Activated CD4-positive, alpha-beta T cell treated with anti-CD3 and anti-CD28 coated beads, Interleukin-2, amount 50 U/mL, for 24 hours (primary cell): ENCODE measurements at places on chromosomes 1 and 21.

DNA sequence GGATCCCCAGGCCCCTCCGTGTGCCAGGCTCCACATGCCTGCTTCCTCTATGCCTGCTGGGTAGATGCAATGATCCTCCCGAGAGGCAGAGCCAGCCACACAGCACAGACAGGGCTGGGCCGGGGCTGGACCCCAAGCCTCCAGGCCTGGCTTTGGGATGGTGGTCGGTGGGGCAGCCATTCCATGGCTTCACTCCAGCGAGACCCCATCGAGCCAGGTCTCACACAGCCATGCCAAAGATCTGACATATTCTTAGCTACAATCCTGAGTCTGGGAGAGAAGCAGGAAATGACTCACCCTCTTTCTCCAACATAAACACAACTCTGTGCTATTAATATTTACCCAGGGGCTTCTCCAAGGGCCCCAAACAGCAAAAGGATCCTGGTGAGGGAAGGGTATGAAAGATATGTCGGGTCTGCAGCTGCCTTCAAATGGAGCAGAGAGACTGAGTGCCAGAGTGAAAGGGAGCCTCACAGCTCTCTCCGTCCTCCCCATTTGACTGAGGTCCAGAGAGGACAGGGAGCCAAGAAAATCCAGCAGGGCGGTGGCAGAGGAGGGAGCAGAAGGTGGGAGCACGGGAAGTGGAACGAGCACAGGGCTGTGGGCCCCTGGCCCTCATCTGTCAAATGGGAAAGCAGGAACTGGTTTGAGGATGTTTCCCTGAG lies 639.5 kb downstream of the MATN1 start:
- no peak for DNase-seq

GRCh38 chr1:46301808-46302640 lies 1.4 kb downstream of the LRRC41 start:
- peak; percentile 33 for DNase-seq

GRCh38 chr1:169108863-169109560 lies 2.5 kb downstream of the ATP1B1 start:
- DNase-seq, result no peak

- DNase-seq, result no peak
Measured at GRCh38 chr1:117843791-117844190, 85.6 kb downstream of the GDAP2 start.

- DNase-seq, result no peak
Measured at GRCh38 chr1:211643324-211644212, 31.9 kb downstream of the NEK2 start.

DNA sequence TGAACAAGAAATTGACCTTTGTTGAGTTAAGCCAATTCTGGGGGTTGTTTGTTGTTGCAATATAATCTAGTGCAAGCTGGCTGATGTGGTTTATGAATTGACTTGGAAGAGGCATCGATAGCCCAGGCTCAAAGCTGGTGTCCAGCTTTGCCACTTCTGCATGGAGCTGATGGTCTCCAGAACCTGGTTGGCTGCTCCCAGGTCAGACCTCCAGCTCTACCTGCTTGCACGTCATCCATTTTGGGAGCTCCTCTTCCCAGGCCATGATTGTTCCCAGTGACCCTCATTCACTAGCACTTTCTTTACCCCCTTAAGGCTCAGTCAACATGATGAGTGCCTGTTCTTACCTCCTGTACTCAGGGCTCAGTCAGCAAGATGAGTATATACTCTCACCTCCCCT lies 5.8 kb upstream of the AJAP1 start:
- no peak for DNase-seq

- DNase-seq, result no peak
Measured at GRCh38 chr1:68819190-68819829, 322.4 kb upstream of the DEPDC1 start.

GRCh38 chr1:119988306-119989062 lies 81.0 kb downstream of the NOTCH2 start:
- no peak for DNase-seq

DNA sequence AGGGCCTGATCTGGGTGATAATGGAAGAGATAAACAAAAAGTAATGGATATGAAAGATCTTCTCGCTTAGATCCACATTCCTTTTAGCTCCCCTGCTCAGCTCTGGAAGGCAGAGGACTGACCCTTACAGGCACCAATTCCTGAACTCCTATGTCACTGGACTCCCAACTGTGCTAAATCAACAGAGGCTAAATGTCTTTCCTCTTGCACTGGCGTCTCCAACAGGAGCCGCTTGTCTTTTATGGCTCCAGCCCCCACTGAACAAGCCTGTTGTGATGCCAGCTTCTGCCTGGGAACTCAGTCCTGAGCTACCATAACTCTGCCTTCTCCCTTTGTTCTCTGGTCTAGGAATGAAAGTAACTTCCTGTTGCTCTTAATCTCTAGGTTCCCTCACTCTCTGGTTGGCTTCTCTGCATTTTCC lies 142.1 kb upstream of the COL11A1 start:
- no peak for DNase-seq

DNA sequence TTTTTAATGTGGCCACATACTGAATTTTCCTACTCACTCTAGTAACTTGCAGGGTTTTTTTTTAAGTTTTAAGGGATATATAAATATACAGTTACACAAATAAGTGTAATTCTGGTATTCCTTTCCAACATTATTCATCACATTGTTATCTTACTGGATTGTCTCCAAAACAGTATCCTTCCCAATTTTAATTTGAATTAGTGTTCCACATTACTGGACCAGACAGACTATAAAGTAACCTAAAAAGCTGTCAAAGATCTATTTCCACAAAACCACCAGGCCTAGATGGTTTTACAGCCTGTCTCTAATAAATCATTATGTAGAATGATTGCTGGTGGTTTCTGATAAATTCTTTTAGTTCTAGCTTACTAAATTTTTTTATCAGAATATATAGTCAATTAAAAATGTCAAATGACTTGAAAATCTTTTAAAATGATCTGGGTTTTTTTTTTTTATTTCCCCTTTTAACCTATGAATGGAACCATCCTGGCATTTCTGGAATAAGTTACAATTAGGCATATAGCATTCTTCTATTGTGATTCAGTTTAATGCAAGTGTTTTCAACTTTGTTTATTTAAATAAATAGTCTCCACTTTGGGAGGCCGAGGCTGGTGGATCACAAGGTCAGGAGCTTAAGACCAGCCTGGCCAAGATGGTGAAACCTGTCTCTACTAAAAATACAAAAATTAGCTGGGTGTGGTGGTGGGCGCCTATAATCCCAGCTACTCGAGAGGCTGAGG lies 59.3 kb downstream of the PACC1 start:
- no peak for DNase-seq

DNA sequence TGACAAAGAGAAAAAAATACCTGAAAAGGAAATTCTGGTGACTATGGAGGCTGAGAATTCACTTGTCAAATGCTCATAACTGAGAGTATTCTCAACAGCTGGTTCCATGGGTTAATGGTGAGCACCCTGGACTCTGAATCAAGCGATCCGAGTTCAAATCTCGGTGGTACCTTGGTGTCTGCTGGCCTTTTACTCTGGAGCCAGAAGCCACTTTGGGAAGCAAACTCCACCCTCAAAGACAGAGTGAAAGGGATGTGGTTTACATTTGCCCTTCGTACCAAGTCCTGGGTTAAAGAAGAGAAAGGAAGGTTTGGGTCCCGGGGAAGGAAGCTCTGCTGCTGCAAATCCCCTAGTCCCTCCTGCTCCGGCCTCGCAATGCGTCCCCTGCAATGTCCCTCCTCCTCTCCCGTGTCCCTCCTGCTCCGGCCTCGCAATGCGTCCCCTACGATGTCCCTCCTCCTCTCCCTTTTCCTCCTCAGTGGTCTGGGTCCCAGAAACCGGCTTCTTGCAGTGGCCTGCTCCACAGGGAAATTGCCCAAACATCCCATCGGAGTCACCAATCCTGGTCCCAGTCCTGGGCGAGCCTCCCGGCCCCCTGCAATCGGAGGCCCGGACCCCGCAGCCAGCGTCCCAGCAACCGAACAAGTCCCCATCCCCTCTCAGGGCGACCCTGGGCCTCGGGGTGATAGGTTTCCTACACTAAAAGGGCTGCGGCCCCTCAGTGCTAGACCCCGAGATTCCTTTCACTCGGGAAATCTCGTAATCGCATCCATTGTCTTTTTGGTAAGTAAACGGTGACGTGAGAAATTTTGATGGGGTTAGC lies 129.4 kb downstream of the PPIAL4G start:
- no peak for DNase-seq

- no peak for DNase-seq
Measured at GRCh38 chr1:91622616-91623015, 122.0 kb downstream of the CDC7 start.

DNA sequence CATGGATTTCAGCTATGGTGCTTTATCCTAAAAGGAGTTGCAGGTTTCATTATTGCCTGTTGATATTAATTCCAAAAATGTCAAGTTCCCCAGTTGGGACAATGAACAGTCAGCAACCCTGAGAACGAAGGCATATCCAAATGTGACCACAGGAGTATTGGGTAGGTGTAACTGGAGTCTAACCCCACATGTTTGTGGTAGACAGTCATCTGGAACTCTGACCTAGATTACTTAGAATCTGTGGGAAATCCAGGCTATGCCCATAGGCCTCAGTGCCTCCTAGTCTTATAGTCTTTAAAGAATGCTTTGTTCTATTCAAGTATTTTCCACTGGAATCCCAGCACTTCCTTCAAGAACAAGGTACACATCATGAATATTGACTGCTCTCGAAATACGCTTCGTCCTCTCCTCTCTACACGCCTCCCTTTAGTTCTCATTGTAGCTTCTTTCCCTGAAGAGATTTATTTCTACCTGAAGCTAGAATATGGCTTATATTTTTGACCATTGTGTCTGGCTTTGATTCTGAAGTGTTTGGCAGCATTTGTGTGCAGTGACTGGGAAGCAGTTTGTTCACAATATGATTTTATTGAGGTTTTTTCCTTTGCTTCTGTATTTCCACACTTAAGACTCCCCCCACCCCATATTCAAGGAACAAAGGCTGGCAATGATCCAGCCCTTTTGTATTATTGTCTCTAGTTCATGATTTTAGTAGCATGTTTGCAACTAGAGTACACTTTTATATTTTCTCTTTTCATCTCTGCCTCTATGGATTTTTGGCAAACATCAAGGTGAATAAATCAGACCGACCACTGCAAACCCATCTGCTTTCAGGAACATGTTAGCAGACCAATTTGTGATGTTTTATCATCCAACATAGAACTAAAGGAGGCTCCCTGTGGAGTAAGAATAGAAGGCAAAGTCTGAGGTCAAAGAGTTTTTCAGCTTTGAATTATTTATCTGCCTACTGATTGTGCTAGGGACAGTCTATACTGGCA lies 178.6 kb downstream of the GPR52 start:
- no peak for DNase-seq

DNA sequence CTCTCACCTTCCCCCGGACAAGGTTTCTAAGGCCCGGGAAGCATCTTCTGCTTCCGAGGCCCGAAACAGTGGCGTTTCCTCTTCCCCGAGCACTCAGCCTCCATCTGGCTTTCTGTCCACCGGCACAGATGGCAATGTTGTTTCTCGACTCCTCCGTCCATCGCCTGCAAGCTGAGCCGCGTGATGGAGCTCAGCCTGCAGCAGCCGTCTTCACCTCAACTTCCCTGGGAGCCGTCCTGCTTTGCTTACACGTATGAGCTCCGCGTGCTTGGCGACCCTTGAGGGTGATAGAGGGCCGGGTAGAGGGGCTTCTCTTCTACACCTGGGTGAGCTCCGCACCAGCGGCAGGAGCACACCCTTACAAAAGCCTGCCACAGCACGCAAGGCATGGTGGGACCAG lies 80.4 kb downstream of the AJAP1 start:
- no peak for DNase-seq

DNA sequence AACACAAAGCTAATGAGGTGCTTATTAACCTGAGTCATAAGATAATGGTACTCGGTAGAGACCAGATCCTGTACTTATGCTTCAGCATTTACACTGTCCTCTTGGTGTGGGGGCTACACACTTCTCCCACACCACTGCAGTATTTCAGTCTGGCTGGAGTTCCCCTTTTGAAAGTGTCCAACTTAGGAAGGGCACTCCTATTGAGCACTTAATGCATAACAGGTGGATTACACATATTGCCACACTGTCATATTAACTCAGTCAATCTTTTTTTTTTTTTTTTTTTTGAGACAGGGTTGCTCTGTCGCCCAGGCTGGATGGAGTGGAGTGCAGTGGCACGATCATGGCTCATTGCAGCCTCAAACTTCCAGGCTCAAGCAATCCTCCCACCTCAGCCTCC lies 1.5 kb downstream of the GPATCH4 start:
- DNase-seq, result no peak

- DNase-seq, result no peak
Measured at GRCh38 chr1:223754681-223755431, 42.5 kb downstream of the CAPN2 start.

GRCh38 chr1:161367684-161368400 lies at the start of gene CFAP126:
CFAP126 (minus strand) TSS chr1:161367876; CDS start chr1:161367868, 8 bp downstream.
- DNase-seq, result no peak

DNA sequence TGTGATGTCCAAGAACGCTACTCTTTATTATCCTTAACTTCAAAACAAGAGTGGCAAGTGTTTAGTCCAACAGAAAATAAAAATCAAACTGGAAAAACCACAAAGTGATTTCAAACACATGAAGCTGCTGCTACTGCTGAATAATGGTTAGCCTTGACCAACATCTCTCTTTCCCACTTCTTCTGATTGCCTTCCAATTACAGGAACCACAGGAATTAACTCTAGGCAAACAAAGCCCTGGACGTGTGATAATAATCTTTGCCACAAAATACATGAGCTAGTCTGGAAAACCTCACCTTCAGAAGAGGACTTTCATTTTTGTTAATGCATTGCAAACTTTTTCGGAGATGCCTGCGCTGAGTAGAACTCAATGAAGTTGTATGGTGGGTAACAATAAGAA lies 48.6 kb upstream of the COL11A1 start:
- no peak for DNase-seq

GRCh38 chr1:21951226-21951870 lies 14.2 kb upstream of the HSPG2 start:
- no peak for DNase-seq

- no peak for DNase-seq
Measured at GRCh38 chr21:25682382-25682781, 43.3 kb downstream of the JAM2 start.

- peak; percentile 59 for DNase-seq
Measured at GRCh38 chr1:111203681-111204200, 3.3 kb upstream of the DENND2D start.

DNA sequence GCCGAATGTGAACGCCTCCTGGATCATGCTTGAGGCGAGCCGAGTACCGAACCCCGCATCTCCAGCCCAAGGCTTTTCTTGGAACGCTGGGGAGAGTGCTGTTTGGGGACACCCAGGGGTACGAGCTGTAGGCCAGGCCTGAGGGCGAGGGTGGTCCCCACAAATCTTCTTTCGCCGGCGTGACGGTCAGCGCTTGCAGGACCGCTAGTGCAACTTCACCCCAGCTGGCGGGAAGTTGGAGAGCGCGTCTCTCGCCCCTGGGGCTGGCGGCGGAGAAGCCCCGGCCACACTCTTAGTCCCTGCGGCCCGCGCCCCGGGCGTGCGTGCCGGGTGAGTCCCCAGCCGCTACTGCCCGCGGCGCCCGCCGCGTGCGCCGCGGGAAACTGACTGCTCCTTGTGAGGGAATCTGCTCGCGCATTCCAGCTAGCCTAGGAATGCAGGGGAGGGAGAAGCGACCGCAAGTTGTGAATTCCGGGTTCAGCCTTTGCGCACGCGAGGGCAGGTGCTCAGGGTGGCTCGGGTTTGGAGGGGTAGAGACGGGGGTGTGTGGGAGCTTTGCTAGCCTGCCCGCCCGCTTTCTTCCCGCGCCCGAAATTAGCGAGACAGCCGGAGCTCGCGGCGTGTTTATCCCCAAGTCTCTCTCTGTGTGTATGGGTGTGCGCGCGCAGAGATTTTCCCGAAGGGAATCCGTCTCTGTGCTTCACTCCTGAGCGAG lies 884 bp downstream of the LHX4 start:
- no peak for DNase-seq
